ENCODE measurements at places on chromosomes 16 and 17.
A peak's percentile ranks its signal among the peaks of the same experiment; 100 is the strongest.

DNA sequence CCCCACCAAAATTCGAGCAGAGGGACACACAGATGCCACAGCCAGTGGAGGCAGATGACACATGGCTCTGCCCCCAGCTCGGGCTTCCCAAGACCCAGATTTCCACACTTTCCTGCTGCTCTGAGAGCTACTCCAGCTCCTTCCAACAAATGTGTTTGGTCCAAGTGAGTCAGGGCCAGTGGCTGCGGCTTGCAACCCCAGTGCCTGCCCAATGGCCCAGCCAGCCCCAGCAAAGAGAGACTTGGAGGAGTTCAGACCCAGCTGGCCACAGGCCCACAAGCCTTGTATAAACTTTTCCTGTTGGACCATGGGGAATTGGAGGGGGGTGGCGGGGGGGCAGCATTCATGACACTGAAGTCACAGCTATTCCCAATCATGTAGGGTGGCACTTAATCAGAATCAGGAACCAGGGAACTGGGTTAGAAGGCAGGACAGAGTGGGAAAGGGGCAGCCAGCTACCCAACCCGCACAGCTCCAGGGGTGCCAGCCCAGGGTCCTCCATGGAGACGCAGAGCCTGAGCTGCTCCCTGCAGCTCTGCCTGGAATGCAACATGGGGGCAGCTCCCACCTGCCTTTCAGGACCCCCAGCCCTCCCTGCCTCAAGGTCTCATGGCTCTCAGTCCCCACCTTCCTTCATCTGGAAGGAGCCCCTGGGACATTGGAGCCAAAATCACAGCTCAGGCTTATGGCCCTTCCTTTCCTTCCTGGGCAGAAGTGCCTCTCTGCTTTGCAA lies 17.5 kb upstream of the C16orf78 start:
- DNase-seq: no peak

- DNase-seq: no peak
Measured at GRCh38 chr17:27634776-27635175, 3.8 kb downstream of the LGALS9 start.

DNA sequence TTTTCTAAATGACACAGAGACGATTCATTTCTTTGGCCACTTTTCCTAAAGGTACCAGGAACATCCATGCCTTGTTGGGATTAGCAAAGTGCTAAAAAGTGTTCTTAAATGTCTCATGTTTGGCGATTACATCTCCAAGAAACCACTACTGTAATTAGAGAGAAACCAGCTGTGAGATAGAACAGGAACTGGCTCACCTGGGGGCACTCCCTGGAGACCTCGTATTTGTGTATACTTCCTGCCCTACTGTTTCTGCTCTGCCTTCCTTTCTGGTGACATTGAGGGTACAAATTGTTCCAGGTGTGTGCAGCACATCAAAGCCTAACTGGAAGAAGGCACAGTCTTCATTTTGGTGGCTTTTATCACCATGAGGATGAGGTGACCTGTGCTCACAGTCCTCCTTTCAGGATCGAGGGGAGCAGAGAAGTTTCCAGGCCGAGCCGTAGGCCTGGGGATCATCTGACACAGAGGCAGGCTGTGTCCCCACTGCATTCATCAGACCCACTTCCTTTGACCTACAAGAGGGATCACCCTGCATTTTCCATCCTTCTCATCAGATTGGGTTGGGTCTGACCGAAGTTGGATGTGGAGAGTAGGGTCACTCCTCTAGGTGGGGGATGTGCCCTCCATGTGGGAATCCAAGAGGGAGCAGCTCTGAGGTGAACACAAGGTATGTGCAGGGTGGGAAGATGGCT lies 23.7 kb downstream of the CCL4 start:
- no peak for DNase-seq

DNA sequence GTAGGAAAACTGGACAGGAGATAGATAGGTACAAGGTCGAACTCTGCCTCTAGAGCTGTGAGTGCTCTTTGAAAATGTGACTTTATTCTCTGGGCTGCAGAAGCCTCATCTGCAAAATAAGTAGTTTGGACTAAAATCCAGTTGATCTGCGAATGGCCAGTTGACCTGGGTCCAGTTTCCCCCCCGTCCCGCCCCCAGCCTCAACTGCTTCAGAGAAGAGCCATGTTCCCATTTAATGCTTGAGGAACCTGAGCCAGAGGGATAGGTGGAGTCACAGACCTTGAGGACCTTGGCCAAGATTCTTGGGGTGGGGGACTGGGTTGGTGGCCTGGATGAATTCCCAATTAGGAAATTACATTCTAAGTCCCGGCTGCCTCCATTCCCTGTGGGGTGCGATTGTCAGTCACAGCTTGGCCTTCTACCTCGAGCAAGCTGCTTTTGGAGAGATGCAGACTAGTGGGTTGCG lies 14.1 kb downstream of the TBX2 start:
- peak; percentile 40 for DNase-seq

GRCh38 chr16:27952811-27953210 lies 110.7 kb downstream of the GSG1L start:
- DNase-seq: no peak

DNA sequence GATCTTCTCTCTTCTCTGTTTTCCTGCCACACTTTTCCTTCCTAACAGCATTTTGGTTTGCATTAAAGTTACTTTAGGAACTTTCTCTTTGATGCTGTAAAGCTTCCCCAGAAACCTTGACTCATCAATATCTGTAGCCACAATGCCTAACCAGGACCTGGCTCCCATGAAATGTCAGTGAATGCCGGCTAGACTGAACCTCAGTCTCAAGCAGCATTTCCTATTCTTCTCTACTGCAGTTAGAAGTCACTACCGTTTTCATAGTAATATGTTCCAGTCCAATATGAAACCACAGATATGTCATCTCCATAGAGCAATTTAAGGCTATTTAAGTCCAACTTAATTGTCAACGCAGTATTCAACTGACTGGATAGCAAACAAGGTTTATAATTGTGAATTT lies 28.9 kb downstream of the ITFG1 start:
- no peak for DNase-seq

DNA sequence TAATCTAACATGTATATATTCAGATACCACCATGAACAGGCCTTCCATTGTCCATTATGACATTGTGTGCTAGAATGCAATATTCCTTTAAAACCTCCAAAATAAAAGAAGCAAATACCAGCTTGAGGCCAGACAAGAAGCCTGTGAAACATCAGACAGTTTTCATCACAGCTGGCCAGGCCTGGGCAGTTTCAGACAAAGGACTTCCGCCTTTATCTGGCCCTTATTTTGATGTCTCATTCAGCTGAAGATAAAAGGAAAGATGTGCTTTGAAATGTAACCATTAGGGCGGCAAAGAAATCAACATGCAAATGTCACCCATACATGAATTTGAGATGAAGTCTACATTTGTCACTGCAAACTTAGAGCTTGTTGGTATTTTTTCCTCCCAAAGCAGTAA lies 737.5 kb downstream of the KCNJ2 start:
- DNase-seq: peak; percentile 7
